ENCODE measurements at places on chromosomes 13 and 19.

DNA sequence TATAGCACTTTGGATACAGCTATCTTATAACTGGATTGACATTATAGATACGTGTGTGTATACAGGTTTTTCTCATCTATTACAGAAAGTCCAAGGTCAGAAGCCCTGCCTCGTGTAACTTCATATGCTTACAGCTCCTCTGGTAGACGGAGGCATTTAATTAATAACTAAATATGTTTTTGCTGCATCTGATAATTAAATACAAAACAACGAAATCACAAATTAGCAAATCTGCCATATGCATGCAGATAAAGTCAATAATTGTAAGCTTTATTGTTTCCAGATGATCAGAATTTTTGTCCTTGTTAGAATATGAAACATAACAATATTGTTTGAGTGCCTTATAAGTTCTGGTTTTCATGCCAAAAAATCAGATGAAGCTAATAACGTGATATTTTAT, 717.7 kb downstream of the LIG4 start:
- no peak for DNase-seq

DNA sequence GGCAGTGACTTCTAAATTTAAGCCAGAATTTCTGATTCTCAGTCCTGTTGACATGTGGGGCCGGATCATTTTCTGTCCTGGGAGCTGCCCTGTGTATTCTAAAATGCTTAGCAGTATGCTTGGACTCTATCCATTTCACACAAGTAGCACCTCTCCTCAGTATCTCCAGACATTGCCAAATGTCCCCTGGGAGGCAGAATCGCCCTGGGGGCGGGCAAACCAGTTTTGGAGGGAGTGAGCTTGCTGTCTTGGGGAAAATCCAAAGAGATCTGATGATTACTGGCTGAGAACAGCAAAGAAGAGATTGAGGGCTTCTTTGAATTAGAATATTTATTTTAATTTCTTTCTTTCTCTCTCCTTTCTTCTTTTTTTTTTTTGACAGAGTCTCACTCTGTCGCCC, 16.4 kb downstream of the VAV1 start:
- no peak for DNase-seq

DNA sequence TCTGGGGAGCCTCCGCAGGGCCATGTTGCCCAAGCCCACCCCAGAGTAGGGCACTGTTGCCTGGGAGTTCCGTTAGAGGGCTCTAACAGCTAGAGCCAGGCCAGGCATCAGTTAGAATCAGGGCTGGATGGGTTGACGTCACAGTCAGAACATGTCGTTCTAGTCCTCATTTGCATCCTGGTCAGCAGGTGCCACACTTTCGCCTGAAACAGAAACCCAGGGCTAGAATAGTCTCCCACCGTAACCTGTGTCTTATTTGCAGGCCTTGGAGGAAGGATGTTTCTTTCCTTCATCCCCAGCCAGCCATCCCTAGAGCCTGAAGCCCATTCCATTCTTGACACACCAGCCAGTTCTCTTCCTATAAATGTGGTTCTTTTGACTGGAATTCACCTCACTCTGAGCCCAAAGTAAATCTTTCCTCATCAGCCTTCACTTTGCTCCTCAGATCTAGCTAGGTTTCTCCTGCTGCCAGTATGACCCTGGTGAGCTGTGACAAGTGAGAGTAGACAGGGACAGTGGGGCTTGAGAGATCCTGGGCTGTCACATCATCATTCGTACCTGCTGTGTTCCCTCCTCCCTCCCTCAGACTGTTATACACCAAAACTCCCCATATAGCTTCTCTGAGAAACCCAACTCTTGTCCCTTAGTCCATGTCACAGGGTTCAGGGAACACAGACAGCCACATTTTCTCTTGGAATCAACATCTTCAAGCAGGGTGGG, 12.2 kb upstream of the CCDC97 start:
- no peak for DNase-seq

DNA sequence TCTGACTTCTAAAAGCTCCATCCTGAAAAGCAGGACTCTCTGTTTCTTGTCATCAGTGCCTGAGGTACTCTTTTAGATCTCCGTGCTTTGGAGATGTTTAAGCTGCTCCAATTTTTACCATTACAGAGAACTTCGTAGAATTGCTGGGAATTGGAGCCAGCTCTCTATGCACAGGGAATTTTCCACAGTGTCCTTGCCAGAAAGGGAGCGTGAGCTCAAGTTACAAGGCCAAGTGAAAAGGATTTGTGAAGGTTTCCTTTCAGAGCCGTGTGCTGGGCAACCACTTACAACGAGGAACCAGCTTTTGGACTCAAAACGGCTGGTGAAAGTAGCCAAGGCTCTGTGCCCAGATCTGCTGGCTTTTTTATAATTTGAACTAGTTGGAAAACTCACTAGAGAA, 82.6 kb downstream of the NUFIP1 start:
- peak; percentile 46 for DNase-seq

- no peak for DNase-seq
Measured at GRCh38 chr19:15536350-15536749, 28.0 kb downstream of the CYP4F22 start.

DNA sequence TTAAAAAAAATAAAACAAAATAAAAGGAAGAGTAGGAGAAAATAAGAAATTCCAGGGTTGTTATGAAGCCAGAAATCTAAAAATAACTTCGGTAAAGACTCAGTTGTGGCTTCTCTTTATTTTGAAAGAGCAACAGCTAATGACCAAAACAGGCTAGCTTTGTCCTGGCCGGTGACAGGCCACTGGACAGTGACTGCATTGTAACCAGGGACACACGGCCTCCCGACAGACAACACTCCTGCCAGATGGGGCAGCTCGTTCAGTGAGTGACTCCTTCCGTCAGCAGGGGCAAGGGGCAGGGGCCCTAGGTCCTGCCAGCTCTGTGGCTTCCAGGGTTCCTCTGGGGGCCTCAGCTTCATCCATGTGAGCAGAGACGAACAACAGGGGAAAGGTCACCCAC, 173.4 kb downstream of the KATNAL1 start:
- no peak for DNase-seq

- DNase-seq, result peak; percentile 71
Measured at GRCh38 chr19:7242601-7243258, 51.5 kb downstream of the INSR start.

DNA sequence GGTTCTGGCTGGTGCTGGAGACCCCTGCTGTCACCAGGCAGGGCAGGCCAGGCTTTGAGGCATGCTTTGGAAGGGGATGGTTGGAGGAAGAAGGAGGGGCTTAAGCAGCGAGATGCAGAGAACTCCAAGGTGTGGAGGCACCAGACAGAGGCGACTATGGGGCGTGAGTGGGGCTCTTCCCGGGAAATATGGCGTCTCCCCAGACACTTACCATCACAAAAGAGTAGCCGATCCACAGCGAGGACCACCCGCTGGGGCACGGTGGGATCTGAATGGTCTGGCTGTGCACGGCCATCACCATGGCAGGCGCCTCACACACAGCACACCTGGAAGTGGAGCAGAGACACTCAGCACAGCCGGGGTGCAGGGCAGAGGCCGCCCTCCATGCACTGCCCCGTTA, 151.9 kb downstream of the COL4A1 start:
- no peak for DNase-seq

DNA sequence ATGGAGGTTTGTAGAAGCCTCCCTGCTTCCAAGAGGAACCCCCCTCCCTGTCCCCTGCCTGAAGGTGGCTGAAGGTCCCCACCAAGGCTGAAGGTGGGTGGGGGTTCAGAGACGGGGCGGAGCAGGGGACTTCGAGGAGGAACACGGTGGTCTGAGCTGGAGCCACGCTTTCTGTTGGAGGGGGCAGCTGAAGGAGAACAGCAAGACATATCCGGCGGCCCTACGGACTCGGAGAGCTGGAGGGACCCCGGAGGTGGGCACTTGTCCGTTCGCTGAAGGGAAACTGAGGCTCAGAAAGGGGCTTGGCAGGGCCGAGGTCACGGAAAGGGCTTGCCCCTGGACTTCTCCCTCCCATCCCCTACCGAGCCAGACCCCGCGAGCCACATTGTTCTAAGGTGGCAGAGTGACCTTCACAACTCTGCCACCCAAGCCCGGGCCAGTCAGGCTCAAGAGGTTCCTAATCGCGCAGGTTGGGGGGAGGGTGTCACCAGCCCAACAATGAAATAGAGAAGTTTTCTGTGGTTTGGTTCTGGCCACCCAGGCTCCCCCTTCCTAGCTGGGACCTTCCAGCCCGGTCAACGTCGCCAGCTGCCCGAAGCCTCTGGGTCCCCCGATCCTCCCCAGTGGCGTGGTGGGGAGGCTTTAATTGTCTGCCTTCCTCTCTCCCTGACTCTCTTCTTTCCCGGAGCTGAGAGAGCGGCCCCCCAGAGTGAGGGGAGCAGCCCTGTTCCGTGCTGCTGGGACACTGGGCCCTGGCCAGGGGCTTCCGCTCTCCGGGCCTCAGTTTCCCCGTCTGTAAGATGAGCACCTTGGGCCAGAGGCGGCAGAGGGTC, 15.5 kb upstream of the KCNN1 start:
- DNase-seq, result no peak

DNA sequence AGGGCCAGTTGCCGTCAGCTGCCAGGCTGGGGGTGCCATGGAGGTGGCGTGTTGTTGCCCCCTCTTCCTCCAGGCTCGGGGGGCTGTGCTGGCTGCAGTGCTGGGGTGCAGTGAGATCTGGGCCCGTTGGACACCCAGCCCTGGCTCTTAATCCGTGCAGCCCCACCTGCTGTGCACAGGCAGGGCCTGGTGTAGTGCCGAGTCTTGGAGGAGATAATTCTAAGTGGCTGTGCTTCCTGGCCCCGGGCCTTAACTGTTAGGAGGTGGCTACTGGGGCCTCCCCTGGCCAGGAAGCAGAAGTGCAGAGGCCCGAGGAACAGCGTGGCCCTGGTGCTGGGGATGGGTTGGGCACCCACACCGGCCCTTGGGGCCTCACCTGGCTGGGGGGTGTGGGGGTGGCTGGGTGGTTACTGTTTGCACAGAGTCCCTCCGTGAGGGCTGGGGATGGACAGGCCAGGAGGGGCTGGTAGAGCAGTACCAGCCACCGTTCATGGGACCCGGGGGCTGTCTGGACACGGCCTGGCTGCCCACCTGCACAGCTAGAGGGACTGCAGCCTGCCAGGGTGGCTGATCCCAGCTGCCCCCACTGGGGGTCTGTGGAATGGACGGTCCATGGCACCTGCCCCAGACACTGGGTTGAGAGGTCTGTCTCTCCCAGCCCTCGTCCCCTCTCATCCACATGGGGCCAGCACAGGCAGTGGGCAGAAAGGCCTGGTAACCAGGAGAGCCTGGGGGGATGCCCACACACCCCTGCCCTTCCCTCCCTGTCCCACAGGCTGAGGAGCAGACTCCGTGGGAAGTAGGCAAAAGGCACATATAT, 3.3 kb downstream of the GPX4 start:
- DNase-seq, result peak; percentile 35

DNA sequence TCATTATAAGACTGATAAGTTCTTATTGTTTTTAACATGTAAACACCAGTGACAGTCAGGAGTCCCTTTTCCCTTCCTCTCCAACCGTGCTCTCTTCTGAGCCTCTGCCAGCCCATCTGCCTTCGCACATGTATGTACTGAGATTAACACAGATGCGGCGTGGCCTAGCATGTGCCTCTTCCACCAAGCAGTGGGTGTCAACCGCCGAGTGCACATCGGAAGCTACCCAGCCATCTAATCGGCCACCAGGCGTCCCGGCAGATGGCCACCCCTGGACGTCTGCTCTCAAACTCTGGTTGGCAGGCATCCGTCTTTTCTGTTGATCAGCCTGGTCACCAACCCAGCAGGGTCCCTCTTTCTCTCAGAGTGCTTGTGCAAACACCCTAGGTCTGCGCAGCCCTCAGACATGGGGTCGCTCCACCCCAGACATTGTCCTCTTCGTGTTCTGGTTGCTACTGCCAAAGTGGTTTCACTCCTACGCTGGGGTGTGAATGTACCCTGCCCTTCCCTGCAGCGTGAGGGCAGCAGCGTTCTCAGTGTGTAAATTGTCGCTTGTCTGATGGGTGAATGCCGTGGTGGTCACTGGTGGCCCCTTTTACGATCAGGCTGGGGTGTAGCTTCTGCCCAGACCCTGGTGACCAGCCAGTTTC, 57.7 kb upstream of the LDLR start:
- no peak for DNase-seq
